ENCODE measurements at places on chromosomes 12 and 14.
A peak's percentile ranks its signal among the peaks of the same experiment; 100 is the strongest.

DNA sequence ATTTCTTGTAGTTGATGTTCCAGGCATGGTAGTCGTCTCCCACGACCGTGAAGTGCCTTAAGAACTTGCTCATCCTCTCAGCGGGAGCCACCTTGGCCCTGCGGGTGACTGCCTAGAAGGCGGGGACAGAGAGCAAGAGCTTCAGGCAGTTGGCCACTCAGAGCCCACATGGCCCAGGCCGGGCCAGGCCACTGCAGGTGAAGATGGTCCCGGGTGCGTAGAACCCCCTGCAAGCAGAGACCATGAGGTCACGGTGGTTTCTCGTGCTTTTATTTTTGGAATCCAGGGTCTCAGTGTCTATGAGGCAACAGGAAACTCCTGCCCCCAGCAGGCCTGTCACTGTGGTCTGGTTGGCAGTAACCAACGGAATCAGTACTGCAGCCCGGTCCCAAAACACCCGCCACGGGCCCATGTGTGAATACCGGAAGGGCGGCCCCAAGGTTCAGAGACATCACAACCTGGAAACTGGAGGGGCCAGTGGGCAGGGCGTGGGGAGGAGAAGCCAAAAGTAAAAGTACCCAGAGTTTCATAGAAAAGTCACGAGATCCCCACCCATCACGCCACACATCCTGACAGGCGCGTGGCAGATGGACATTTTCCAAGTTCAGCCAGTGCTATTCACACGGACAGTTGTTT, 27.5 kb downstream of the HVCN1 start:
- DNase-seq, result no peak

DNA sequence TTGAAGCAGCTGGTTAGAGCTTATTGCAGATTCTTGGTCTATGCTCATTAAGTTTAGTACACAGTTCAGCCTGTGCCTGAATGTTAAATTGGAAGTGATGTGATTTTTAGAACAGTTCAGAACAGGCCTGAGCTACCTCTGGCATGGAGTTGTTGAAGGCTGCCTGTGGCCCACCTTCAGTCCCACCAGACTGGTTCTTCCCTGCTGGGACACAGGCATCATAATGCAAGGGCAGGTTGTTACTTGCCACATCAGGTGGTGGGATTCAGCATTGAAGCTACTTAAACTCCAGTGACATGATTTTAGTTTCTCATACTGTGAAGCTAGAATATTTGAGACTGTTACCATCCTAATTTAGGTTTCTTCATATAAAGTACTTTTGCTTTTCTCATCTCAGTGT, 49.4 kb downstream of the PROX2 start:
- DNase-seq, result no peak

- DNase-seq, result no peak
Measured at GRCh38 chr14:95349241-95349640, 29.5 kb upstream of the CLMN start.

DNA sequence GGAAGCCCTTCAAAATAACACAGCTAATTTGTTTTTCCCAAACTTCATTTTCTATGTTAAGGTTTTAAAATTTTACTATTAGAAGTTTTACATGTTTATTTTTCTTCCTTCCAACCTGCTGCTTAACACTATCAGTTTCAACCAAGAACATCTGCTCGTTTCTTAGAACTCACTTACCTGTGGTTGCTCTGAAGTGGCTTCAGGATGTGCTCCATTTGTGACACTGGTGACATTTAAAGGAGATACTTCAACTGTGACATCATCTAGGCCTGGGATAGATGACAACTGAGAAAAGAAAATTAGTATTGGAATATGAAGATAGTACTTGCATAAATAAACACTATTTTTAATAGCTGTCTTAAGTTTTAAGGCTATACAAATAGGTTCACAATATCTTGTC, 17.9 kb downstream of the WASHC3 start:
- DNase-seq, result no peak

DNA sequence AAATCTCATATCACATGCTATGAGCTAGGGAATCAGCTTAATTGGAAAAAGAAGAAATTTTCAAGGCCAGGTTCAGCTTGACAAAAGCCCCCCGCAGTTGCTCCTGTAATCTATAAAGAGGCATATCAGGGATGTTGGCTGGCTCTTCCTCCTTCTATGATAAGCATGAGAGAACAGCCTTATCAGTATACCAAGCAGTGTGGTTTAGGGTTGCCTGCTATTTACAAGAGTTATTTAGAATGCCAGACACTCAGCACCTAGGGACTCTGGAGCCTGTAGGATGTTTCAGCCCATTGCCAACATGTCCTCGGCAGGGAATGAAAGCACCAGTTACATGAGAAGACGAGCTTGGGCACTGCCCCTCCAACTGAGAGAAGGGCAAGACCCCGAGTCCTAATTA, 89.5 kb upstream of the TMPO start:
- no peak for DNase-seq

- DNase-seq, result no peak
Measured at GRCh38 chr12:105933671-105934665, 204.8 kb downstream of the NUAK1 start.

DNA sequence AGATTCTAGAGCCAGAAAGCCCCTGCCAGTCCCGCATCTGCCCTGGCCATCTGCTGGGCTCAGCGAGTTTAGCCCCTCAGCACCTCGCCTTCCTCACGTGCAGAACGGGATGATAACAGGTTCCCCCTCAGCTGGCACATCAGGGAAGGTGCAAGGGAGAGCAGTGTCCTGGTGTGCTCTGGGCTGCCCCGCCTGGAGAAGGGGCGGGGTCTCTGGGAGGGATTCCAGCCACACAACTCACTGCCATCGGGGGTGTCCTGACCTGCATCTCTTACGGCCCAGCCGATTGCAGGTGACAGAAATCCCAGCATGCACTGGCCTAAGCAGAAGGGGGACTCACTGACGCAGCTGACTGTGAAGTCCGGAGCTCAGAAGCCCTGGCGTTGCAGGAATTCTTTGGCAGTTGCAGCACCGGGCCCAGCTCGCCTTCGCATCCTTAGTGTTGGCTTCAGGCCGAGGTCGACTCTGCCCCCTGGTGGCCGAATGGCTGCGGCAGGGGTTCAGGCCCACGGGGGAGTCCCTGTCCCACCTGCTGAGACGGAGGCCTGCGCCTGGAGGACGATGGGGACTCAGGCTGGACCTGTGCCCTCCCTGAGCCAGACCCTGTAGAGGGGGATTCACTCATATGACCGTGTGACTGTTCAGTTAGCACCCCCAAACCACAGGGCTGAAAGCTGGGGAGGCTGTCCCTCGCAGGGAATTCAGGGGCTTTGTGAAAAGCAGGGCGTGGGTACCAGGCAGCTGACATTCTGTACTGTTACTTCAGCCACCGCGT, 178.6 kb downstream of the ADGRD1 start:
- peak; percentile 53 for DNase-seq

Measured in stimulated activated naive CD4-positive, alpha-beta T cell (primary cell).